Glutamatergic neuron (in vitro differentiated cells): ENCODE measurements at places on chromosomes 7 and 10. TPM values are rescaled to one million over a fixed set of nuclear protein-coding genes. Genes with fewer than 3 reads are reported as not detected.

The PIK3AP1 gene
- 0.49 TPM for total RNA-seq

The PUS7 gene
- 20.0 TPM for total RNA-seq

The ACTL6B gene
- total RNA-seq = 95.2 TPM

The ZNF479 gene
- not detected for total RNA-seq

The PEX1 gene
- total RNA-seq = 21.2 TPM

The PTN gene
- total RNA-seq = 40.0 TPM

The PRSS37 gene
- not detected for total RNA-seq

The WAC gene
- total RNA-seq = 121 TPM

The POLL gene
- 33.4 TPM for total RNA-seq

The PDSS1 gene
- 11.6 TPM for total RNA-seq

The COL1A2 gene
- 6.8 TPM for total RNA-seq

The MEOX2 gene
- total RNA-seq = 0.39 TPM

The VSTM2A gene
- 24.1 TPM for total RNA-seq

The KLF14 gene
- total RNA-seq = not detected

The JCAD gene
- total RNA-seq = 0.32 TPM

The CD36 gene
- total RNA-seq = 1.7 TPM

The HMX2 gene
- not detected for total RNA-seq

The TRIM73 gene
- total RNA-seq = 11.2 TPM

The RAB11FIP2 gene
- 21.8 TPM for total RNA-seq

The PNLIPRP3 gene
- total RNA-seq = not detected

The LRMDA gene
- total RNA-seq = 2.1 TPM

The RBP3 gene
- total RNA-seq = not detected

The LSM8 gene
- 36.5 TPM for total RNA-seq

The TEX36 gene
- not detected for total RNA-seq

The LIPJ gene
- total RNA-seq = 0.22 TPM

The CYP3A5 gene
- total RNA-seq = not detected

The AOAH gene
- total RNA-seq = not detected

The ELN gene
- total RNA-seq = 3.7 TPM

The TAS2R5 gene
- total RNA-seq = 1.3 TPM

The HTR7 gene
- 13.3 TPM for total RNA-seq

The STMP1 gene
- 54.6 TPM for total RNA-seq

The RNF148 gene
- total RNA-seq = not detected

The PPIF gene
- total RNA-seq = 24.2 TPM

The CALN1 gene
- total RNA-seq = 3.5 TPM

The FAM180A gene
- not detected for total RNA-seq

The CDC14C gene
- not detected for total RNA-seq

The GPR37 gene
- total RNA-seq = 6.3 TPM
